Esophagus squamous epithelium (tissue), 5 donors: ENCODE measurements at places on chromosomes 6 and 20.

- no peak for DNase-seq
These were observed 115.1 kb upstream of the FRMD1 start for GRCh38 chr6:168193816-168194721.

DNA sequence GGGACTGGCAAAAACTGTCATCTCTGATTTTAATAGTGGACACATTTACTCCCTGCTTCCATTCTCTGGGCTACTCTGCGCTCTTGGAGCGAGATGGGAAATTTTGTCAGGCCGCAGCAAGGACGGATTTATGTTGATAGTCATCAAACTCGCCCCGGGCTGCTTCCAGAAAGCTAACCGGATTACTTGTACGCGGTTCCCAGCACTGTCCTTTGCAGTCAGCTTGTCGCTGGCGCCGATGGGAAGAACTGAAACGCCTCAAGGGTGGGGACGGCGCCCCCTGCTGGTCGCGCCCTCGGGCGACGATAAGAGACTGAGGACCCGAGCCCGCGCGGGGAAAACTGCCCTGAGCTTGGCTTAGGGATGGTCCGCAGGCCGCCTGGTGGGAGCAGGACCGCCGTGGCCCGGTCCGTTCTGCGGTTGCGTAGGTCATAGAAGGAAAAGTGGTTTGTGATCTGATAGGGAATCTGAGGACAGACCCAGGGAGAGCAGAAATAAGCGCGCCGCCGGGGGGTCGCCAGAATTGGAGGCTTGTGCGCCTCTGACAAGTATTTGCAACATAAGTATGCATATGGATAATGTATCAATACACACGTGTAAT lies 984 bp upstream of the ABT1 start:
- DNase-seq: no peak

DNA sequence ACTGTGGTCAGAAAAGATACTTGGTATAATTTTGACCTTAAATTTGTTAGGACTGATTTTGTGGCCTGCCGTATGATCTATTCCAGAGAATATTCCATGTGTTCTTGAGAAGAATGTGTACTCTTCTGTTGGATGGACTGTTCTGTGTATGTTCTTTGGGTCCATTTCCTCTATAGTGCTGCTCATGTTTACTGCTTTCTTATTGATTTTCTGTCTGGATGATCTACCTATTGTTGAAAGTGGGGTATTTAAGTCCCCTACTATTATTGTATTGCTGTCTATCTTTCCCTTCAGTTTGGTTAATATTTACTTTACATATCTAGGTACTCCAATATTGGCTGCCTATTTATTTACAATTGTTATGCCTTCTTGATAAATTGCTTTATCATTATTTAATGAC lies 298.4 kb downstream of the BCKDHB start:
- DNase-seq: no peak

DNA sequence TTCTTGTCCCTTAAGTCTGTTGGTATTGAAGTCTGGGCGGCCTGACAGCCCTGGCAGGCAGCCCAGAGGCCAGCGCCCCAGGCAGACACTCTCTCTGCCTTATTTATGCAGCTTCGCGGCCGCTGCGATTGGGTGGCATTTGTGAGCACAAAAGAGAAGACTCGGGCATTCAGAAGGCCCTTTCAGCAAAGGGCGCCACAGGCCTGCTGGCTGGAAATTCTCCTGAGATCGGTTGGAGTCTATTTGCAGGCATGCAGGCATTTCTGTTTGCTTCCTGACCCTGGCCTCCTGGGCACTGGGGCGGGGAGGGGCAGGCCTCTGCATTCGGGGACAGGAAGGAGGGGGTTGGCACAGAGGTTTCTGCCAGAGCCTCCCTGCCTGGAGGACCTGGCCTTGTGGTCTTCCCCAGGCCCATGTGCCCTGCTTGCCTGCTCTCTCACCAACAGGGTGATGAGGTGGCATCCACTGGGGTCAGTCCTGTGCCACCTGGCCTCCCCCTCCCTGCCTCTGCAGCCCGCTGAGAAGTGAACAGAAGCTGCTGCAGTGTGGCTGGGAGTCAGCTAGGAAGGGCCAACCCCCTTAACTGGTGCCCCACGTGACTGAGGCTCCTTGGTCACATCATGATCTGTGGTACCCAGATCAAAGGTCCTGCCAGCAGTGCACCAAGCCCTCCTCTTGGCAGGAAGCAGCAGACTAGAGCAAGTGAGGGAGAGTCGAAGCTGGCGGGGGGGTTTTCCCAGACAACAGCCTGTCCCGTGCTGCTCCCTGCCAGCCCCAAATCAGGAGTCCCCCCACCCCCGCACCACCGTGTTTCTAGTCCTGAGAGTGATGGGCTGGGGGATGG lies 16.6 kb upstream of the CCDC167 start:
- DNase-seq: no peak

DNA sequence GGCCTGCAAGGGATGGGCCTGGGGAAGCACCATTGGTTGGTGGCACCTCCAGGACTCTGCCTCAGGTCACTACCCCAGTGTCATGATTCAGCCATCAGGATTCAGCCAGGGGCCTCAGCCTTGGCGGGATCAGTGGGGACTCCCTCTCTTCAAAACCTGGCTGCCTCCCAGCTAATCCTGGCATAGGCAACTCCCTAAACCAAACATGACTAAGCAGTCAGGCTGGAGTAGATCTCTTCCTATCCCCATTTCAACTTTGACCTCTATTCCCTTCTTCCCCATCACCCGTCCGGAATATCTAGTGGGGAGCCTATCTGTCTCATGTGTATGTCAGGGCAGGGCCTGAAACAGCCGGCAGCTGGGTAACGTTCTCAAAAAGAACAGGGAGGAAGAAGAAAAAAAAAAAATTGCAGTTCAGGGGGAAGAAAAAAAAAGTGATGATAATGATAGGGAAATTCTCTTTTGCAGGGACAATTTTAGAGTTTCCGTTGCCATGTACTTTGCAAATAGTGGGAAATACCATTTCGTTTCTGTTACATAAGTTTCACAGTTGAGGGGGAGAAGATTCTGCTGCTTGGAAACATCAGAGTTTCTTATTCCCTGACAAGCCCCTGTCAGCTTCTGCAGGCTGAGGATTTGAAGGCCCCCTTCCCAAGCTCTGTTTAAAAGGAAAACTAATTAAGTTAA lies 4.1 kb upstream of the PREX1 start:
- DNase-seq: no peak
